ENCODE measurements at places on chromosomes 7 and 10.

GRCh38 chr10:92880917-92881316 lies 32.6 kb downstream of the EXOC6 start:
- DNase-seq = no peak

DNA sequence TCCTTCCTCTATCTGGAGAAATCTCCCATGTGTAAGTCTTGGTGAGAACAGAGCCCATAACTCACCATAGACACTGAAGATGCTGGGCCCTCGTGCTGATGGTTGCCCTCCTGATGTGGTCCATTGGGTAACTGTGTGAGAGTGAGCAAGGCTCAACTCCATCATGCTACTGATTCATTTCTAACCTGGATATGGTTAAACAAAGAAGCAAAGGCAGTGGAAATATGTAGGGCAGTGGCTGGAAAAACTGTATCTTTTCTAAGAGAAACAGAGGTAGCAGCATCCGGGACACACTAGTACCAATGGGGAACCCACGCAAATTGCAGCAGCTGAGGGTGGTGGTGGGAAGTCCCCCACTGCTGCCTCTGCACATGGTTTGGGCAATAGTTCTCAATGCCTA lies 221.7 kb downstream of the KLF6 start:
- DNase-seq = no peak

DNA sequence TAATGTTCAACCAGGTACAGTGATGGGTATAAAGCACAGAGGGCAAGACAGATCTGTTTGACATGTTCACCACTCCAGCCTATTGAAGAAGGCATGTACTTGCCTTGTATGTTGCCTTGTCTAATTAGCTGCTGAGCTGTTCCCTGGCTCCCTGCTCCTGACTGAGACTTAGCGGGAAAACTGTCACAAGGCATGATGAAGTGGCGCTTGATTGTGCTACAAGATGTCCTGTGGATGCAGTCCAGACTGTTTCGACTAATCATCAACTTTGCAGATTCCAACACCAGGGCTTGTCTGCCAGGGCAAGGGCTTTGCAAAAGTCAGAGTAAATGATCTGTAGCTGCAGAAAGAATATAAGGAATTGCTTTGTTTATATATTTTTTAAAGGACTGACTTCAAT lies 136.2 kb upstream of the NRBF2 start:
- DNase-seq = no peak

DNA sequence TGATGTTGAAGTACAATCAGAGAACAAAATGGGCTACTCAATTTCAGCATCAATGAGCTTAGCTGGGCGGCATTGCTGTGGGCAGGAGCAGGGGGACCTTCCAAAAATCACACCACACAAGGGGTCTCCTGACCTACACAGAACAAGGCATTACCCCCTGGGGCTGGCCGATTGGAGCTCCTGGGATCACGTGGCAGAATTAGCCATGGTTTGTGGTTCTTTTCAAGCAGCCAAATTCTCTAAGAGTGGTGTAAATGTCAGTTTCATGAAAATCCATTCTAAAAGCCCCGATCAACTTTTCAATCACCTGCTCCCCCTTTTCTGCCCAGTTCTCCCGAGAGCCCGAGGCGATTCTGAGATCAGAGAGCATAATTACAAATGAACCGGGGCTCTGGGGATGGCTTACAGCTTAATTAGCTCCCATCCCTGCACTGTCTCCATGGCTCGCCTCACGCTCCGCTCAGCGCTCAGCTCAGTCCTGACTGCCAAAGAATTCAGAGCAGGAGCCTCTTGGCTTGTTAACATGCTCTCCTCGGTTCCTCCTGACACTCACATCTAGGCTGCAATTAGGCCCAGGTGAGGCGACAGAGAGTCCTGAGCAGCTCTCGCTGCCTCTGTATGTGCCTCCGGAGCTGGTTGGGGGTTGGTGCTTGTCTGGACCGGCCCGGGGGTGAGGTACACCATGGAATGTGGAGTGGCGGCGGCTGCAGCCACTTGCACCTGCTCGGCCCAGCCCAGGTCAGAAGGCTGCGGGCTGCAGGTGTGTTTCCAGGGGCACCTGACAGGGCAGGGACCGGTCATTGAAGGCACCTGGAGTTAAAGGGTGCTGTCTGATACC lies 111.8 kb downstream of the WDR11 start:
- no peak for DNase-seq

DNA sequence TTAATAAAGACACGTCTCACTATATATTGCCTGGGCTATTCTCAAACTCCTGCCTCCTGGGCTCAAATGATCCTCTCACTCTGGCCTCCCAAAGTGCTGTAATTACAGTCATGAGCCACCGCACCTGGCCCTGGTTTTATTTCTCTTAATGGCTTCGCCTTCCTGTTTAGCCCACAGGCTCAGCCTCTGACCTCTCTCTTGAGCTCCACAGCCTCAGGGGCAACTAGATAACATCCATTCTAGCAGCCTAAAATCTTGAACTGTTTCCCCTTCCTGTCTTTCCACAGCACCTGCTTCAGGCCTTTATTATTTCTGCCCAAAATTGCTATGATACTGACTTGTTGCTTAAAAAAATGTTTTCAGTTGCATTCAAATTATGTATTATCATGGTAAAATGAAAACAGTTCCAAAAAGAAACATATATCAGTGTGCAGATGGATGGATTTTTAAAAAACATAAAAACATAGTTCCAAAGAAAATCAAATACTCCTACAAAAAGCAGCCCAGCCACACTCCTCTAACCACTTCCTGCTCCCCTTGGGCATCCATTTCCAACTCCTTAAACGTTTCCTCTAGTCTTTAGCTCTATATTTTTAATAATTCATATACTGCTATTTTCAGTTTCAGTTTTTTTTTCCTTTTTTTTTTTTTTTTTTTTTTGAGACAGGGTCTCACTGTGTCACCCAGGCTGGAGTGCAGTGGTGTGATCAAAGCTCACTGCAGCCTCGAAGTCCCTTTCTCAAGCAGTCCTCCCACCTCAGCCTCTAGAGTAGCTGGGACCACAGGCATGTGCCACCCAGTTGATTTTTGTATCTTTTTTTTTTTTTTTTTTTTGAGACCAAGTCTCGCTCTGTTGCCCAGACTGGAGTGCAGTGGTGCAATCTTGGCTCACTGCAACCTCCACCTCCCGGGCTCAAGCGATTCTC lies 5.1 kb upstream of the BAZ1B start:
- DNase-seq = no peak

- no peak for DNase-seq
These were observed 253.1 kb upstream of the LYZL1 start for GRCh38 chr10:29035721-29036120.

DNA sequence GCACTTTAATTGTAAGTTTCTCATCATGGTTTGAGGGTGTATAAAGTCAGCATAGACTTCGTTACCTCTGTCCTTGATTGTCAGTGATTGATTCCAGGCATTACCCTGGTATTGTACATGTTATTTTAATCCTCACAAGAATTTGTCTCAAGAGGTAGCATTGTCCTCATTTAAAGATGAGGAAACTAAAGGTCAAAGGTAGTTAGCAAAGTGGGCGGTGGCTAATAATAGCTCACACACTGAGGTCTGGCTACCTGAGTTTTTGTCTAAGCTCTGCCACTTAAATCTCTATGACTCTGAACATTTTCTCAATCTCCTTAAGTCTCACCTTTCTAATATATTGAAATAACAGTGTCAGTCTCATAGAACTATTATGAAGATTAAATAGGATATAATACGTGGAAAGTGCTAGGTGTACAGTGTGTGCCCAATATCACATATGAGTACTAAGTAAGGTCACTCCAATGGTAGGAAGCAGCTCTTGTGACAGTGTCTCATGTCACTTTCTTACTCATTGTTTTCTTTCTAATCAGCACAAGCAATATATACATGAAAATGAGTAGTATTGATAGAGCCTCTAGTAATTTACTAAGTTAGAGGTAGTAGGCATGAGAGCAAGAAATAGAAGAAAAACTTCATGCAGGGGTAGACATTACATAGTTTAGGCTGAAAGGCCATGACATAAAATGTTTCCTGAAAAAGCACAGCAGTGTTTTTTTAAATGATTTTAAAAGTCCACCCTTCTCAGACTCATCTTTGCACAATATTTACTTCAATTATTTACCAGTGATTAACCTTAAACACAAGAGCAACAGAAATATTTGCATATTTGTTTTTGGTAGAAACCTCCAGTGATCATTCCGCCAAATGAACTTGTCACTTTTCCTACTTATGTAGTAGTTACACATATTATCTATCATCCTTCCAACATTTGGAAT lies 21.0 kb downstream of the AHR start:
- no peak for DNase-seq

DNA sequence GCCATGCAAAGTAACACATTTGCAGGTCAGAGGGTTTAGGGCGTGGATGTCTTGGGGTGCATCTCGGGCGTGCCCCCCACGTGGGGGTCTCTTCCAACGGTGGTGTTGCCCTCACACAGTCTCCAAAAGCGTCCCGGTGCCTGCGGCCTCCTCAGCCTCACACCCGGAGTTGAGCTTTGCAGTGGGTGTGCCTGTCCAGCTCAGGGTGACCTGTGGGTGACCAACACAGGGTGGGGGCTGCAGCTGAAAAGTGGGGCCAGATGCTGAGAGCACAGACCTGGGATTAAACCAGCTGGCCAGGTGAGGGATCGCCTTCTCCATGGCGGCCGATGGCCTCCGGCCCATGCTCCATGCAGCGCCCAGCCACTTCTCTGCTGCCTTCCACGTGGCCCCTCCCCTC lies 63.1 kb downstream of the PWWP2B start:
- no peak for DNase-seq

DNA sequence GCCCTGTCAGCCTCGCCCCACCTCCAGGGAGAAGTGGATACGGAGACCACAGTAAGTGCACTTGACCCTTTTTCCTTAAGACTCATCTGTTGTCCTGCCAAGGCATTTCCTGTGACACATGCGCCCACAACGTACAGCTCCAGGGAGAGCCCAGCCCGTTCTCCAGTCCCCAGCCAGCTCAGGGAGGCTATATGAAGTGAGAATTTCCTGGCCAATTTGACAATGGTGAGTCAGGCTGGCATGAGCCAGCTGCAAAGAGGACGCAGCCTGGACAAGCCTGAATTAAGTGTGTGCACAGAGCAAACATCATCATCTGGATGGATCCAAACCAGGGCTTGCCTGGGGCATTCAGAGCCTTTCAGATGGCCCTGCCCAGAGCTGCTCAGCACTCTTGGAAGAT lies 244.8 kb downstream of the KCNMA1 start:
- peak; percentile 46 for DNase-seq

GRCh38 chr10:11936389-11937152 lies 106.0 kb downstream of the UPF2 start:
- DNase-seq = no peak

- no peak for DNase-seq
These were observed 1.1 kb upstream of the BAG3 start for GRCh38 chr10:119650062-119650461.

GRCh38 chr7:100604028-100604975 lies 2.1 kb downstream of the PCOLCE start:
- no peak for DNase-seq

DNA sequence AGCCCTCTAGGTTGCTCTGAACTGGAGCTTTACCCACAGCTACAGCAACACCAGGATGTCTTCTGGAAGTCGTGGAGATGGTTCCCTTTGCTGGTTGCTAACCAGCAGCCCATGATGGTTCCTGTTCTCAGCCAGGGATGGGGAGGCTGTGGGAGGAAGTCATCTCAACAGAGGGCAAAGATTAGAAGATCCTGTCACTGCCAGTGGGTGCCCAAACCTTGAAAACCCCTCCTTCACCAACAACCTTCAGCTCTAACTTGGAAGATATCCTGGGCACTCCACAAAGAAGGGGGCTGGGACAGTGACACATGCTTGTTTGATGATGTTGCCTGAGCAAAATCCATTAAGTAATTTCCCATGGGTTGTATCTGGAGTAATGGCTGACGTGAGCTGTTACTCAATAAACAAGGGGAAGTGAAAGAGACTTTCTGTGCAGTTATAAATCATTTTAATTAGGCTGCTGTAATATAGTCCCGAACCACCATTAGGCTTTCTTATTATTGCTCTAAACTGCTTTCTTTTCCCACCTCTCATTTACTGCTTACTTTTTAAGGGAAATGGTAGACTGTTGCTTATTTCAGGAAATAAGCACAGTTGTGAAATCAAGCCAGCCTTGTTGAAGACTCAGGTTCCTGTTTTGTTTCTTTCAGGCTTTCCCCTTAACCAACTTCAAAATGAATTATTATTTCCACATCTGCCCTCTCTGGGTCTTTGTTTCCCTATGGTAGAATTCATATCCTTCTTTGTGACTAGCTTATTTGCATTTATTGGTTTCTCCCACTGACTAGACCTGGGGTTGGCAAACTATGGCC lies 124.8 kb downstream of the PPP1R17 start:
- DNase-seq = no peak

GRCh38 chr10:106267591-106267990 lies 896.9 kb downstream of the SORCS1 start:
- no peak for DNase-seq

GRCh38 chr7:6350433-6351058 lies 78.1 kb upstream of the CYTH3 start:
- no peak for DNase-seq

DNA sequence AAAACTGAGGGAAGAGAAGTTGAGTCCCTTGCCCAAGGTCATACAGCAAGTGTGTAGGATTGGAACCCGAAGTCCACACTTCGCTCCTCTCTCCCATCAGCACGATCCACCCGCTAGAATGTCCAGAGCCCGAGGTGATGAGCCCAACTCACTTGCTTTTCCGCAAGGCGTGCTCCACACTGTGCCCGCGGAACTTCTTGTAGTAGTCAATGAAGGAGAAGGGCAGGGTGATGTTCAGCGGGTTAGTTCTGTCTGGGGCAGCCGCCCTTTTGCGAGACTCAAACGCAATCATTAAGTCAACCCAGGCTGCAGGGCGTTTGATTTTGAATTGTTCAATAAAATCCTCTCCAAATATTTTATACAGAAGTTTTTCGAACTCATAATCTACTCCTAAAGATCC lies 58.6 kb downstream of the PNLIPRP2 start:
- no peak for DNase-seq

DNA sequence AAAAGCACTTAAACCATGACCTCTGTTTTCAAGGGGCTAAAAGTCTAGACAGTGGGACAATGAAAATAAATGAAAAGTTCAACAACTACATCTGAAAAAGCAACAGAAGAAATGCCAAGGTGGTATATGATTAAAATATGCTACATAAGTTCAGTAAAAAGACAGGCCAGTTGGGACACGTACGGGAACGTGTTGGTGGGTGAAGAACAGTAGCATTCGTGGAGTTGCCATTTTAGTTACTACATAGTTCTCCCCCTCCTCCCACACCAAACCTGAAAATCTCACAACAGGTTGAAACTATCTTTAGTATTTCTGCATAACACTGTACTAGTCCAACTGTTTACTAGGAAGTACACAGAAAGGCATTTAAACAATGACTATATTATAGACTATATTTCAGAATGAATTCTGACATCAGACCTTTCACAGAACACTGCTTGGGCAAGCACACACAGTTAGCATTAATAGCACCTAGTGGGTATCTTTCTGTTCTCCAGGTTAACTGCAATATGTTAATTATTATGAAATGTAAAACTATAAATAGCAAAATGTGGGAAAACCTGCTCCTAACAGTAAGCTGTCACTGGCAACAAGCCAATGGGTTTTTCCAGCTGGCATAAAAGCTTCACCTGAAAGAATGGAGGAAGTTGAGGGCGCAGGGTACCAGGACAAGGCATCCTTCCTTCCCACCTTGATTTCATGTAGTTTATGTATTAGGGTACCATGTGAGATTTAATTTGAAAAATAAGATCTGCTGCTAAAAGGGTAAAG lies 135.0 kb downstream of the STRA8 start:
- DNase-seq = no peak

Measured in thoracic aorta (tissue), 2 donors.